ENCODE measurements at places on chromosomes 11 and 22.

GRCh38 chr11:110850846-110851245, 138.6 kb upstream of the ARHGAP20 start:
- no peak for DNase-seq

DNA sequence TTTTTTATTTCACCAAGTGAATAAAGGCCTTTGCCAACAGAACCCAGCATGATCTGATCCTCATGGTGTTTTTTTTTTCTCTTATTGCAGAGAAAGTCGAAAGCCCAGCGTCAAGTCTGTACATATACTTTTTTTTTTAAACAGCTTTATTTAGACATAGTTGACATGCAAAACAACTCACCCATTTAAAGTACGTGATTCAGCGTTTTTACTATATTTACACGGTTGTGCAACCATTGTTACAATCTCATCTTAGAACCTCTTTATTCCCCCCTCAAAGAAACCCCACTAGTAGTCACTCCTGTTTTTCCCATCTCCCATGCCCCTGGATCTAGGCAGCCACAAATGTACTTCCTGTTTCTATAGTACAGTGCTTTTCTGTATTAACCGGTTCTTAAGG, 20.6 kb upstream of the AP1B1 start:
- DNase-seq, result no peak

DNA sequence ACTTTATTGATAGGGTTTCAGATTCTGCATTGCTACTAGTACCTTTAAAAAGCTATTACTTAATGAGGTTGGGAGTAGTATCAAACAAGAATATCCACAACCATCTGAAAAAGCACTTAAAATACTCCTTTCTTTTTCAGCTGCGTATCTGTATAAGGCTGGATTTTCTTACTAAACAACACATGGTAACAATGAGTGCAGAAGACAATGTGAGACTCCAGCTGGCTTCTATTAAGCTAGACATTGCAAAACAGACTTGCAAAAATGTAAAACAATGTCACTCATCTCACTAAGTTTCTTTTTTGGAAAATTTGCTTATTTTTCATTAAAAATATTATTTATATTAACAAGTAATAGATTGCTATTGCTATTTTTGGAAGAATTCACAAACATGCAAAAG, 132.6 kb downstream of the WNT11 start:
- DNase-seq, result peak; percentile 16

GRCh38 chr11:19838994-19839768, 126.5 kb downstream of the NAV2 start:
- no peak for DNase-seq

DNA sequence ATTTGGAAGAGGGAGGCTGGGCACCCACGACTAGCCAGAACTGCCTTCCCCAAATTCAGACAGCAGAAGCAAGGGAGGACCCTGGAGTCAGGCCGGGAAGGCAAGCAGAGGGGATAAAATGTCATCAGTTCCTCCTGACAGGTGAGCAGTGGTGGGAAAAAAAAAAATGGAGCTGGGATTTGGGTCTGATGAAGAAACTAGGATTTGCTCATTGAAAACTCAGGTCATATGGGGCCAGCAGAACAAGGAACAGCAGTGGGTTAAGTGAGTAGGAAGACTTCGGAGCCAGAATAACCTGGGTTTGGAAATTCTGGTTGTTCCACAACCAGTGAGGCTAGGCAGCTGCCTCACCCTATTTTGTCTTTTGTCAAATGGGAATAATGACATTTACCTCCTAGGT, 28.9 kb upstream of the DRD2 start:
- no peak for DNase-seq

DNA sequence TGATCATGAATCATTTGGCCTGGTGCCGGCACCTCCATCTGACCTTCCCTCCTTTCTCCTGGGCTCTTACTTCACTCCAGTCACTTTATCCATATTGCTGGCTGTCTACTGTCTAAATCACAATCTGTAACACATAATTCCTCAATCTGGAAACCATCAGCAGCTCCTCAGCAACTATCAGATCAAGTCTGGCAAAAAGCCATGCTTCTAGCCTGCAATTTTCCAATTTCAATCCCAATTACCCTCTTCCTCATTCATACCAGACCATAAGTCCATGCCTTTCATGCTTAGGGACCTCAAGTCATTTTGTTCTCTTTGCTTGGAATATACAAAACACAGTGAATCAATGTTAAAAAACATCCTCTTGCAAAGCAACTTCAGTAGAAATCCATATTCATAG, 882.8 kb upstream of the ANO3 start:
- DNase-seq, result peak; percentile 63

DNA sequence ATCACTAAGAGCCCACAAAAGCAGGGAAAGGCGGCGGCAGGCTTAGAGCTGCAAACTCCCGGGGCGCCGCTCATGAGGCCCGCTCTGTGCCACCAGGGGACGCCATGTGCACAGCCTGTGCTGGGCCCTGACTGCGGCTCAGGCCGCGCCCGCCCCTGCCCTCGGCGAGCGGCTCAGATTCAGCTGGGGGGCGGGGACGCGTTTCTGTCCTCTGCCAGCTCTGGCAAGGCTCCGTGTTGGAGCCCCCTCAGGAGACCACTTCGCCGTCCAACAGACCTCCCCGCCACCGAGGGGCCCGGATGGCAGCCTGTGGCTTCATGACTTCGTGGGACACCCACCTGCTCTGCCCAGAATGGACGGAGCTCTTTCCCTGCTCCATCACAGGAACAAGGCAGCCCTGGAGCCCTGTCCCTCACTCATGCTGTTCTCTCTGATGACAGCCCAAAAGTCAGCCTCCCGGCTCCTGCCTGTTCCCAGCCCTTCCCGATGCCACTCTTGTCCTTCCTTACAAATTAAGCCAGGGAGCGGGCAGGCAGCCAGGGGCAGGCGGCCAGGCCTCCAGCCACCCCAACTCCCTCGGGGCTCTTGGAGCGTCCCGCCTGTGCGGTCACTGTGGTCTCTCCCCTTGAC, 69.1 kb downstream of the NAT10 start:
- peak; percentile 95 for DNase-seq

GRCh38 chr11:65821107-65821506, 12.7 kb upstream of the SNX32 start:
- DNase-seq, result no peak

GRCh38 chr11:27295928-27296327, 67.1 kb downstream of the CCDC34 start:
- no peak for DNase-seq

DNA sequence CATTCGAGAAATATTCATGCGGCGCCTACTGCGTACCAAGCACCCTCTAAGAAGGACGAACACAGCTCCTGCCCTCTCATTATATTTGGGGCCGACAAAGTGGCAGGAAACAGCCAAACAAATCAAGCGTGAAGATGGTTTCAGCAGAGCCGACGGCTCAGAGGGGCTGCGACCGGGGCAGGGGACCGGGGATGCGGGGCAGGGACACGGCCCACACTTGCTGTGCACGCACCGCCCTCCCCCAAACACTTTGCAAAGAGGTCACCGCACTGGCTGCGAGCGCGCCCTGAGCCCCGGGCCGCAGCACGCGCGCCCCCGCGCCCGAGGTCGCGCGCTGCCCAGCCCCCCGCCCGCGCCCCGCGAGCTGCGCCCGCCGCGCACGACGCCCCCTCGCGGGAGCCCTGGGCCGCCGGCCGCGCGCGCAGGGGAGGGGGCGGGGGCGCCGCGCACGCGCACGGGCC, 255 bp upstream of the SYNGR1 start:
- DNase-seq, result peak; percentile 95

- no peak for DNase-seq
Observed at GRCh38 chr22:27028093-27028492, 370.7 kb downstream of the MIAT start.

DNA sequence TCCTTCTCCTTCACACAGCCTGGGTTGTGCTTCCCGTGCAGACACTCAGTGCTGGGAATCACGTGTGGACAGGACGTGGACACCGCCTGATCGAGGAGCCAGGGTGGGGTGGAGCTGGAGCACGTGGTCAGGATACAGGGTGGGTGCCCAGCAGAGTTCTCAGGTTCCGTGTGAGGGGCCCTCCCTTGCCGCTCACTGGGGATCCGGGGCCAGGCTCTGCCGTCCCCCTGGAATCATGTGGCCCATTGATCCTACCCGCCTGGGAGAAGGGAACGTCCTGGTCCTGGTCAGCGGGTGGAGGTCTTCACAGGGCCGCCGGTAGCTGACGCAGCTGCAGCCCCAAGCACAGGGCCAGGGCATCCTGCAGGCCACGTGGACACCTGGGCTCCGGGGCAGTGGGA, 397.7 kb downstream of the TBC1D22A start:
- DNase-seq, result no peak

- peak; percentile 95 for DNase-seq
Observed at GRCh38 chr22:18077639-18078328, at the start of gene PEX26. Gene PEX26, plus strand, starts transcription at chr22:18077990. Its CDS starts 387 bp downstream, at chr22:18078377.

GRCh38 chr22:31800065-31800464, 46.2 kb downstream of the DEPDC5 start:
- DNase-seq, result no peak

DNA sequence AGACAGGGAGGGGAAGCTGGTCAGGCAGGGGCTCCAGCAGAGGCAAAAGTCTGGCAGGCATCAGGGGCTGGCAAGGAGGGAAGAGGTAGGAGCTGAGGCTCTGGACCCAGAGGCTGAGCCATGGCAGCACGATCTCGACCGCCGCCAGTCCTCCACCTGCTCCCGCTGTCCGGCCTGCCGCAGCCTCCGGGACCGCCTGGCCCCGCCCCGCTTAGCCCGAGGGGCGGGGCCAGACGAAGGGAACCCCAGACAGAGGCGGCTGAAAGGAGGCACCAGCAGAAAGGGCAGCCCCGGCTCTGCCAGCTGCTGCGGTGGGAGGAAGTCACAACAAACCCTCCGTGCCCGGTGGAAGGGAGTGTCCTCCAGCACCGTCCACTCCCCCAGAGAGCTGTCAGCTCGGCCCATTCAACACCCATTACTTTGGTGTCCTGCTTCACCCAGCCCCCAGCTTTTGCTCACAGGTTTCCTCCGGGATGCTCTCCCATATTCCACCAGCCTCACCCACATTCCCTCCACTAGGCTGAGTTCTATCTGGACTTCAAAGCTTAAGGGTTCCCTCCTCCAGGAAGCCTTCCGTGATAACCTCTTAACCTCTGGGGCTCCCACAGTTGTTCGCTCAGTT, at the start of gene MFNG:
Gene MFNG (minus strand): TSS at position 161 of the 622 bp plus-strand sequence. CDS start 207 bp downstream, outside the sequence.
- peak; percentile 91 for DNase-seq

DNA sequence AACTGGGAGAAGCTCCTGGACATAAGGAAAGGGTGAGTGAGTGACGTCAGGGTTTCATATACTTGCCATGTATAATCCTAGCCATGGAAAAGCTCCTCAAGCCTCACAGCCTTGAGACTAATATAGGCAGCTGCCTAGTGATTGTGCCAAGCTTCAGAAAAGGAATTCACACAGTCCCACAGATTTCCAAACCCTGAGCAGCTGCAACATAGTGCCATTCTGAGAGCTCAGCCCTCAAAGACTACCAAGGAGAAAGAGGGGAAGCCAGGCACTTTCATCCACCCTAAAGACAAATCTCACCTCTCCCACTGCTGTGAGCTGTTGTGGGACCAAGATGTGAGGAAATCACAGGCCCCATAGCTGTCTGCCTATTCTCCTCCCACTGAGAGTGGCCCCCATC, 707.9 kb upstream of the ANO5 start:
- DNase-seq, result no peak

DNA sequence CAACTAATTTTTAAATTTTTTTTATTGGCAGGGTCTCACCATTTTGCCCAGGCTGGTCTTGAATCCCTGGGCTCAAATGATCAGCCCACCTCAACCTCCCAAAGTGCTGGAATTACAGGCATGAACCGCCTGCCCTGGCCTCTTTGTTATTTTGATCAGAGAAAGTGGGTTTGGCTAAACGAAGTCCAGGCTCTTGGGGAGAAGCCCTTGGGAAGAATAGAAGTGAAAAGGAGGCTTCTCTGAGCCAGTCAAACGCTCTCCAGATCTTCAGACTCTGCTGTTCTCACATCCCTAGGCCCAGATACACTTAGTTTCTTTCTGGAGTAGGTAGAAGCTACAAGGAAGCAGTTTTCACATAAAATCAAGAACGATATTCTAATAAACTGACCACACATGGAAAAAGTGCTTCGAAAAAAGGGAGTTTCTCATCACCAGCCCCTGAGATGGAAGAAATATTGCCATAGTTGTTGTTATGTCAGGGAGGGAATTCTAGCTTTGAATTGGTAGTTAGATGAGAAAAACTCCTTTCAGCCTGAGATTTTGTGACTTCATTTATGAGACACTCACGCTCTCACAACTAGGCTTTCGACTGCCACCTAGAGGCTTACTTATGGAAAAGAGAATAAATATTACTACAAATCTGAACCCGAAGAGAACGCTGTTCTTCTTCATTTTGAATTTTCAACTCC, 41.7 kb upstream of the AQP11 start:
- DNase-seq, result peak; percentile 50

DNA sequence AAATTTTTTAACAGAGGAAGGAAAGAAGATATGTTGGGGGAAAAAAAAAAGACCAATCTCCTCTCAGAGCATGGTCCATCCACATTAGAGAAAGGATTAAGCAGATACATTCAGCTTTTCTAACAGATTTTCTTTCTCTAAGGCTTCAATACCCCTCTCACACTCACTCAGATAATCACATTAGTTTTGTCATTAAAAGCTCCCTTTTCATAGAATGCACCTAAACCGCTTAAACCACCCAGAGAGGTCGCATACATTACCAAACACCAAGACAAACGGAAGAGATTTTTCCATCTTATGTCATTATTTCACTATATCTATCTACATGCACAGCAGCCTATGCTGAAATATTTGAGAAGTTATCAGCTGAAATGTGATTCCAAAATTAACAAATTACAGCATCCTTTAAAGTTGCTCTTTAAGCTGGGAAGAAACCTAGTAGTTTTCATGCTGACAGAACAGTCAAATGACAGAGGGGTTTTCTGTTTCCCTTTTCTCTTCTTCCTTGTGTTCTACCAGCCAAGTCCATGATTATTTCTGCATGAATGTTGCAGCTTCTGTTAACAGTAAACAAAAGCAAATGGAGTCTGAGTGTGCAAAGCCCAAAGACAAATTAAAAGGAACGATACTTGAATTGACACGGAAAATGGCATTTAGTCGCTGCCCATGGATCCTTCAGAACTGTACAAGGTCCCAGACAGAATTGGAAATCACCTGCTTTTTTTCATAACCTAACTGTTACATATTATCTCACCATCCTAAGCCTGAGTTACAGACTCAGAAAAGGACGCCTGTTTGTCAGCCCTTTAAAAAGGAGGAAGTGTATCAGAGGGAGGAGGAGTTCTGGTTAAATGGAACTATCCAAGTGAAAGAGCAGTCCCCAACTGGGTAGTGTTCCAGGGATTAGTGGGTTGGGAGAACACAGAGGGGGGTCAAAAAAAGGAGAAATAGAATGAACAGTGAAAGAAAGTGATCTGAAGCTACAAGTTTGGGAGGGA, 54.6 kb downstream of the PRCP start:
- no peak for DNase-seq

Data from SK-N-SH (cell line).